Left forelimb (tissue), 1 donor: ENCODE measurements at places on chromosomes 5 and 9.

DNA sequence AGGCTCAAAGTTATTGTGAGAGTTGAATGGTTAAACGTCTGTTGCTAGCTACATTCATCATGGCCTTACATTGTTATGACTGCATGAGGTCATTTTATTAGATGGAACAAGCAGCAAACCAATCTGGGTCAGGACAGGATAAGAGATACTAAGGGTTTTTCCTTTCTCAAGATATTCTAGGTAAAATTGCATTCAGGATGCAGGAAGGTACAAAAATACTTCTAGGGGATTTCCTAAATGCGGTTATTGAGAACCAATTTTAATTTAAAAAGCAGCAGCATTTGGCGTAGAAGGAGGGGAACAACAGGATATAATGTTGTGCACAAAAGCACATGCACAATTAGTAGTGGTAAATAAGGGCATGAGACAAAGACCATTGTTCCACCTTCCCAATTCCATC lies 39.2 kb upstream of the LURAP1L start:
- DNase-seq = no peak

DNA sequence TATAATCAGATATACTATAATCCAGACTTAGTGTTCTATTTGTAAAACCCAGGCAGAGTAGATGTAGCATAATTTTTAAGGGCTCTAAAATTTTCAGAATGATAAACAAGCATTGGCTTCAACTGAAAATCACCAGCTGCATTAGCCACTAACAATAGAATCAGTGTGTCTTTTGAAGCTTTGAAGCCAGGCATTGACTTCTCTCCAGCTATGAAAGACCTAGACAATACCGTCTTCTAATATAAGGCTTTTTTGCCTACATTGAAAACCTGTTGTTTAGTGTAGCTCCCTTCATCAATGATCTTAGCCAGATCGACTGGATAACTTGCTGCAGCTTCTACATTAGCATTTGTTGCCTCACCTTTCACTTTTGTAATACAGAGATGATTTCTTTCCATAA lies 1877.3 kb upstream of the ACO1 start:
- DNase-seq = no peak

GRCh38 chr5:78627175-78627574 lies 21.4 kb downstream of the LHFPL2 start:
- DNase-seq = no peak

- no peak for DNase-seq
These were observed 244.8 kb upstream of the MPDZ start for GRCh38 chr9:13524245-13524644.

DNA sequence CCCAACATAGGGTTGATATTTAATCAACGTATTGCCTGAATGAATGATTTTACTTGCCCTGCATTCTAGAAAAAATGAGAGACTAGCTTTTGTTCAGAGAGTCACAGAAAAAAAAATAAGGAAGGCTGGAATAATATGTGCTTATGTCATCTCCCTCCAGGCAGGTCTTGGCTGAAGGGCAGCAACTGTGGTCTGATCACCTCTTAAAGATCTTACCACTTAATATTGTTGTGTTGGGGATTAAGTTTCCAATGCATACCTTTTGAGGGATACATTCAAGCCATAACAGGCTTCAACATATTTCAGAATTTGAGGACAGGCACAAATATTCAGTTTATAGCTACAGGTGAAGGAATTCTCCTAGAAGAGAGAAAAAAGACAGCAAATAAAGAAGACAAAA lies 157.3 kb upstream of the S1PR3 start:
- no peak for DNase-seq

- DNase-seq = no peak
These were observed 3.7 kb upstream of the HOMER1 start for GRCh38 chr5:79517601-79518000.

DNA sequence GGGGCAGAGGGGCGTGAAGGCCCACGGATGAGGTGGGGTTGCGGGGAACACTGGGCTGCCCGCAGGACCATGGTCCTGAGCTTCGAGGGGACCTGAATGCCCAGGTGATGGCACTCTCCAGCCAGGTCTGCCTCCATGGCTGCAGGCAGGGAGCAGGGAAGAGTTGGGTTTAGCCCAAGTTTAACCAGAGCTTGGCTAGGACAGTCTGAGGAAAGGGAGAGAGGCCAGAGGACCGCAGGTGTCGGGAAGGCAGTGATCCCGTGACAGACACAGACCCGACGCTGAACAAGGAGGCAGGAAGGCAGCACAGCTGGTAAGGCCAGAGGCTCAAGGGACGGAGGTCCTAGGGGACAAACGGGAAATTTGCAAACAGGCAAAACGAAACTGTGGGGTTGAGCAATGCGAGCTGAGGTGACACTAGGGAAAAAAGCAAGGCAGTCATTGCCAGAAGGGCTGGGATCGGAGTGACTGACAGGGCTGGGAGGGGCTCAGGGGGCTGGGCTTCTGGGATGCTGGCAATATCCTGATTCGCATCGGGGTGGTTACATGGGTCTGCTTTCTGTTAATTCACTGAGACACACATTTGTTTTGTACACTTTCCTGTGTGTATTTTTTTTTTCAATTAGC lies 25.0 kb downstream of the ARPC5L start:
- no peak for DNase-seq
